ENCODE measurements at places on chromosomes 13 and 19.

DNA sequence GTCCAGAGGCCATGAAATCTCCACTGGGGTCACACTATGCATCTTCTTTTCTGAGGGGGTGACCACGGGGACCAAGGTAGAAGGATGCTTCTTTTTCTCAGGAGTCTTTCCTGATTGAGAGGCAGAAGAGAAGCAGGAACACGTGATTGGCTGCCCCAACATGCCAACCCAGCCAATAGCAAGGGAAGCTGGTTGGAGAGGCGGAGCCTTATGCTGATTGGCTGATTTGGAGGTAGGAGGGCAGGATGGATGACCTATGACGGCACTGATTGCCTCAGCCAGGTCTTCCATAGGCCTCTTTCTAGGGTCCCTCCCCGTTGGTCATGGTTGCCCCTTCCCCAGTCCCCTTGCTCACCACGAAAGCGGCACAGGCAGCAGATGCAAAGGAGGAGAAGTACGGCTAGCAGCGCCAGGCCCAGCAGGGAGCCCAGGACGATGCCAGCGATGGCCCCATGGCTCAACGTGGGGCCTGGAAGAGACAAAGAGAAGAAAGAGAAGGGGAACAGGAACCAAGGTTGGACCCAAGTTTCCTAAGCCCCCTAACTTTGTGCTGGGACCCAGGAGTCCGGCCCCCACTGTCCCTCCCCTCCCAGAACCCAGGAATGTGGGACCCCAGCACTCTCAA, 8.0 kb downstream of the VSIG10L start:
- no peak for DNase-seq

- no peak for DNase-seq
Measured at GRCh38 chr13:110471833-110472162, 89.7 kb downstream of the RAB20 start.

- DNase-seq, result no peak
Measured at GRCh38 chr13:76969488-76970365, 21.4 kb downstream of the ACOD1 start.

DNA sequence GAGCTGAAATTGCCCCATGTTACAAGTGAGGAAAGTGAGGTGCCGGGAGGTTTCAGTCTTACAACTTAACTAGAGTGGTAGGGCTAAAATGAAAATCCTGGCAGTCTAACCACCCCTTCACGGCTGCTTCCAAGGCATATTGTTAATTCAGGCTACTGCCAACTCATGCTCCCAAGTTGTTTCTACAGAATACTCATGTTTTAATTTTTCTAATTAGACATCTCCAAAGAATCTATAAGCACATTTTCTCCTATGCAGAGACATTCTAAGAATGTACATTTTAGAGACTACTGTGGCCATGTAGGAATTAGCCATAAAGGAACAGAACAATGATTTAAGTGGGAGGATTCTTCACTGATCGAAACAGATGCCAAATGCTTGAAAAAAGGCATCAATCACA, 7.0 kb upstream of the TSC22D1 start:
- no peak for DNase-seq

DNA sequence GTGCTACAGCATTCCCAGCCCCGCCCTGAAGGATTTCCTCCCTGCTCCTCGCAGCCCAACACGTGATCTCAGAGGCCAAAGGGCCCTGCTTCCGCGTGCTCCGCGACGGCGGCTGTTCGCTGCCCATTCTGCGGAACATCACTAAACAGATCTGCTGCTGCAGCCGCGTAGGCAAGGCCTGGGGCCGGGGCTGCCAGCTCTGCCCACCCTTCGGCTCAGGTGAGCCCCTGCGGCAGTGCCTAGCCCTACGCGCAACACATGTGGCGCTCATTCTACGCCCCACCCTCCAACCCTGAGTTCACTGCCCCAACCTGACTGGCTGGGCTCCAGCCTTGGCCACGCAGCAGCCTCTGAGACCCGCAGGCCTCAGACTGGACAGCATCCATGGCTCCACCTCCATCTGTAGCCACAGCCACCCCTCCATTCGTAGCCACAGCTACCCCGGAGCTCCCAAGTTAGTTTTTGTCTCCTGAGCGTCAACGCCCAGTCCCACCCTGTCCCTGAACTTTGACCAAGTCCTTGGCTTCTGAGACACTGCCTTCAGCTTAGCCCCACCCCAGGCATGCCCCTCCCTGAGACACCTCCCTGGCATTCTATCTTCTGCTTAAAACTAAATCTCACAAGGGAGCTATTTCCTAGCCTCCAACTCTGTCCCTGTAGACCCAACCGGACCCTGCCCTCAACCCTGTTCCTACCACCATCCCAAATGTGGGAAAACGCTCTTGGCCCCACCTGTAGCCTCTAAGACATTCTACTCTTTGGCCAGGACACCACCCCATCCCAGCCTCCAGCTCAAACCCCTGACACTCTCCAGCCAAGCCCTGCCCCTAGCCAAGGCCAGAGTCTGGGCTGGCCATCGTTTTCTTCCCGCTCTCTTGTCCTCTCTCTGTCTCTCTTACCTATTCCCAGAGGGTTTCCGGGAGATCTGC, 6.4 kb downstream of the LTBP4 start:
- no peak for DNase-seq

DNA sequence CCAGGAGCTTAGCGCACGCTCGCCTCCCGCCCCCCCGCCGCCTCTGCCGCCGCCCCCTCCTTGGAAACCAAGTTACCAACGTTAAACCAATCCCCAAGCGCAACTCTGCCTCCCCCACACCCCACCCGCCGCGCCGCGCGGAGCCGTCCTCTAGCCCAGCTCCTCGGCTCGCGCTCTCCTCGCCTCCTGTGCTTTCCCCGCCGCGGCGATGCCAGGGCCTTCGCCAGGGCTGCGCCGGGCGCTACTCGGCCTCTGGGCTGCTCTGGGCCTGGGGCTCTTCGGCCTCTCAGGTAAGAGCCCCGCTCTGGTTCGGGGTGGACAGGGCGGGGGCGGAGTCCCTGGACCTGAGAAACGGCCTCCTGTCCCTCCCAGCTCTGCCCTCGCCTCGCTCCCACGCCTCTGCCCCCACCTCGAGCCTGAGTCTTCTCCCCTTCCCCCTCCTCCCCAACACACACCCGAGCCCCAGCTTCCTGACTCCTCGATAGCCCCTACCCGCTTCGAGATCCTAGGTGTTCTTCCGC, at the start of gene ICAM5:
TSS of gene ICAM5 (plus strand) at position 117 of the 521 bp plus-strand sequence. CDS start at position 209, 92 bp downstream.
- no peak for DNase-seq

Data from AG09319 (cell line).